IMR-90 (cell line): ENCODE measurements at places on chromosomes 11 and 22. TPM values are rescaled to one million over a fixed set of nuclear protein-coding genes. Genes with fewer than 3 reads are reported as not detected.

Gene RRP7A
- 29.2 and 30.8 TPM in 2 replicates for polyA plus RNA-seq

GRCh38 chr11:95066716-95067038 lies at the start of gene SRSF8:
SRSF8 (plus strand) TSS chr11:95066919; CDS start chr11:95067227, 308 bp downstream.
- DNase-seq: no peak

GRCh38 chr22:19266547-19267086 lies 24.9 kb downstream of the CLTCL1 start:
- DNase-seq: no peak

GRCh38 chr22:39248254-39248653 lies 3.5 kb upstream of the PDGFB start:
- no peak for DNase-seq

Gene LMO1
- not detected in 2 replicates for polyA plus RNA-seq

DNA sequence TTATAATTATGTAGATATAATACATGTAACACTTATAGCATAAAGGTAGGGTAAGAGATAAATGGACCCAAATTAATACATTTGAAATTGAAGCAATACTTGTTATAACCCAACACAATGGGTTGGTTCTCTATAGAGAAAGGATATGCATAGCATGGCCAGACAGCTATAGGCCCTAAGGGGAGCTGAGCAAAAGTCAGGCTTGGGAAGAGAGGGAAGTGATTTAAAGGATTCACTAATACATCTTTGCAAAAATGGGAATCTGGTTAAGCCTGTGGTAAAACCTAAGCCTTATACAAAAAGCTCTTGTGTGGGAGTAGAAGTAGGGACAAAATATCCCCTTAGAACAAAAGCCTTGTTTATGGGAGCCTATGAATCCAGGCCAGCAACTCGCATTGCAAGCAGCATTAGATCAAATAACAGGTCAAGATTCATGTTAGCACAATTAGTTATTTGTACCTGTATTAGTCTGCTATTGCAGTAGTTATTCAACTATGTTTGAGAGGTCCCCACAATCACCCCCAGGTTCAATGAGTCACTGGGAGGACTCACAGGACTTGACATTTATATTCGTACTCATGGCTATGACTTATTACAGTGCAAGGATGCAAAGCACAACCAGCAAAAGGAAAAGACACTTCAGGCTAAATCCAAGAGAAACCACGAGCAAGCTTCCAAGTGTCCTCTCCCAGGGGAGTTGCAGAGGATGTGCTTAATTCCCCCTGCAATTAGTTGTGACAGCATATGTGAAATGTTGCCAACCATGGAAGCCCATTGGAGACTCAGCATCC lies 144.7 kb upstream of the LMO1 start:
- no peak for DNase-seq

DNA sequence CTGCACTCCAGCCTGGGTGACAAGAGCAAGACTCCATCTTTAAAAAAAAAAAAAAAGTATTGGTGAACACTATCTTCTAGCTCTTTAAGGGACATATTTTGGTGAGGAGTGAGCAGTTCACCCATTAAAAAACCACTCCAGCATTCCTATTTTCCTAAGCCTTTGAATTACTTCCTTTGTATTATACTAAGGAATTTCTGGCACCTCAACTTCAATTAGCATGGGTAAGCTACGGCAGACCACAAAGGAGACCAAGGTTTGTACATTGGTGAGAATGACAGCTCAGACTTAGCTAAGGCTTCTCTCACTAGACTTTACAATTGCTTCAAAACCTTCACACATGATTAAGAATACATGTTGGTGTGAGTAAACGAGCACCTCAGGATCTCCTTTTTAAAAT lies 57.0 kb upstream of the BIRC3 start:
- no peak for DNase-seq

- no peak for DNase-seq
These were observed 22.0 kb upstream of the IRAG1 start for GRCh38 chr11:10715571-10715970.

GRCh38 chr11:129703846-129704245 lies 111.8 kb upstream of the TMEM45B start:
- no peak for DNase-seq

Gene LINC01488
- not detected in 2 replicates for polyA plus RNA-seq
